NCI-H187 (cell line): ENCODE measurements at places on chromosomes 3 and 15.

DNA sequence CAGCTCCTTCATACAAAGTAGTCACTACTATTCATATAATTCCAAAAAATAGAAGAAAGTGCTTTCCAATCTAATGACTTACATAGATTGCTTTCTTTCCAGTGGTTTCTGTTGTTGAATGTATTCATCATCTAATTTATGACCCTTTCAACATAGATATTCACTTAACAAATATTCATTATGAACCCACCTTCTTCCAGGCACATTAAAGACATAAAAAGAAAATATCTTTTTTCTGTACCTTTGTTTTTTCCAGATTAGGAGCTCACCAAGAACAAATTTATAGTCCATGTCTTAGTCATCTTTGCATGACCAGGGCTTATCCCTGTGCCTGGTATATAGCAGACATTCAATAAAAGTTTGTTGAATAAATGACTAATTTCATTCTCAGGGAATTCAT is 32.4 kb upstream of the PDZRN3 start:
- DNase-seq: no peak

- DNase-seq: no peak
Observed at GRCh38 chr3:78972617-78973301, 795.0 kb downstream of the ROBO1 start.

- no peak for DNase-seq
Observed at GRCh38 chr3:151869181-151869580, 4.3 kb upstream of the SUCNR1 start.

GRCh38 chr15:80474224-80475215 is 70.3 kb downstream of the ARNT2 start:
- peak; percentile 9 for DNase-seq

GRCh38 chr3:67064105-67064504 is 66.0 kb downstream of the KBTBD8 start:
- no peak for DNase-seq

DNA sequence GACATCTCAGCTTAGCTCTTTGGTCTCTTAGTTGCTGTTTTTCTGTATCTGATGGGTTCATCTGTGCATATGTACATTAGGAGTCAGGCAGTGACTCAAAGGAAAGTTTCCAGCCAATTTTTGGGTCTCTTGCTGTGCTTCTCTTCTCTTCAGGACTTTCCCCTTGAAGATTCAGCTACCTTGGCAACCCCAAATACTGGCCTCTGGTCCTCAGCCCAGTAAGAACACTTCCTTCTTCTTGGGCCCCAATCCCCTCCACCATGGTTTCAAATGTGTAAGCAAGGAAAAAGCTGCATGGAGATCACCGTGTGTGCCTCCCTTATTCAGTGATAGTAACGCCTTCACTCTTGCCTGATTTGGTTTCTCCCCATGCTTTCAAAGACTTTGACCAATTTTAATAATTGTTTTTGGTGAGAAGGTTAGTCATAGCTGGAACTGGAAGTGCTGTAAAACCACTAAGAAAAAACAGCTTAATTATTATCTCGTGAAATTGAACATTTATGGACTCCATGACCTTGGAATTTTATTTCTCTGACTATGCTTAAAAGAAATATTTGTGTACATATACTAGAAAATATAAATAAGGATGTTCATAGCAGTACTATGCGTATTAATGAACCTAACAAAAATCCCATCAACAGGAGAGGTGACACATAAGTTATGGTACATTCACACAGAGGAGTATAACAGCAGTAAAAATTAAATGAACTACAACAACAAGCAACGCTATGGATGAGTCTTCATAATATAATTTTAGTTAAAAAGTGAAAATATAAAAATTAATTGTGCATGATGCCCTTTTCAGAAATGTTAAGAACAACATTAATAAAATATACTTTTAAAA is 125.3 kb upstream of the BCL6 start:
- DNase-seq: no peak

- no peak for DNase-seq
Observed at GRCh38 chr3:159346271-159346903, 544.5 kb downstream of the MFSD1 start.

DNA sequence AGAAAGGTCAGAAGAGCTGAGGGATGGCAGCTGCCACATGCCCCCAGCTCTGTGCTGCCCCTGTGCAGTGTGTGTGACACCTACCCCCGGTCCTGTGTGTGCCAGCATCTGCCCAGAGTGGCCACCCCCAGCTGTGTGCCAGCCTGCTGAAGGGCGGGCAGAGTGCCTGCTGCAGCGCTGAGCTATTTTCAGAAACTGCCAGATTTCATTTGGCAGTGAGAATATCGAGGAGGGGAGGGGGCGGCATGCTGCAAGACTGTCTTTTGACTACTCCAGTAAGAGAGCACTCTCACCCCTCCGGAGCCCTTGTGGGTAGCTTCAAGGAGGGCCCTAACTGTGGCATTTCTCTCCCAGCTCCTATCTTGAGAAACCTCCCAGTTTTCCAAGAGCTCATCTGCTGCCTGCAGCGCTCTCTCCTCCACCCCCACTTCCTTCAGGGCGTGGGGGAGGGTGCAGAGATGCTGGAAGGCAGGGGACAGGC is 25.2 kb upstream of the DOCK3 start:
- no peak for DNase-seq

GRCh38 chr3:119783255-119783654 is 1.4 kb downstream of the NR1I2 start:
- no peak for DNase-seq

- DNase-seq: no peak
Observed at GRCh38 chr3:54222316-54222715, 100.0 kb downstream of the CACNA2D3 start.

GRCh38 chr3:100277255-100277800 is 16.5 kb downstream of the TBC1D23 start:
- DNase-seq: peak; percentile 21

DNA sequence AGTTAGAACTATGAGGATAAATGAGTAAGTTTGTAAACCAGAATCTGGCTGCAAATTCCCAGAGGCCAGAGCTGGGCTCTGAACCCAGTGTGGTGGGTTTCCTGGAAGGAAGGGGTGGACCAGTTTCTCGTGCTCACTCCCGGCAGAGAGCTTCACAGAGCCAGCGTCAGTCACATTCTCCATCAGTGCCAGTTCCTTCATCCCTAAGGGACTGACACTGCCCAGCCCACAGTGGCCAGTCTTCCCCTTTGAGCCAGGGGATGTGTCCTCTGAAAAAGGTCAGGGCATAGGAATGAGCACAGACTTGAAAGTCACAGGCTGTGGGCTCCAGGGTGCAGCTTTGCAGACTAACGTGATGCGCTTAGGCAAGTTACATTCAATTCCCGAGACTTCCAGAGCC is 135.8 kb upstream of the HACD2 start:
- no peak for DNase-seq

GRCh38 chr3:89025185-89025584 is 82.2 kb upstream of the EPHA3 start:
- DNase-seq: no peak

- no peak for DNase-seq
Observed at GRCh38 chr15:77409259-77410156, 10.4 kb downstream of the PEAK1 start.

DNA sequence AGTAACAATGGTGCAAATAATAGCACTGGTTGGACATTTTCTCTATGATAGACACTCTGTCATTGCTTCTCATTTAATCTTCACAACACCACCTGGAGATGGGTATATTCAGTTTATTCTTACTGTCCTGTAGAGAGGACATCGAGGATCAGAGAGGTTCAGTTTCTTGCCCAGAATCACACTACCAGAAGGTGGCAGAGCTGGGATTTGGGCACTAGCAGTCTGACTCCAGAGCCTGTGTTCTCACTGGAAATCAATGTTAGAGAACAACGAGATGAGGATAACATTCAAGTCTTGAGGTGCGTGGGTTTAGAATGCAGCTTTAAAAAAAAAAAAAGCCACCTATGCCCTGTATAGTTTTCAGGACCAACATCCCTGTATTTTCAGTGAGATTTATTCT is 127.8 kb downstream of the SYNPR start:
- DNase-seq: no peak
